RKO (cell line): ENCODE measurements at places on chromosomes 3 and 15.

DNA sequence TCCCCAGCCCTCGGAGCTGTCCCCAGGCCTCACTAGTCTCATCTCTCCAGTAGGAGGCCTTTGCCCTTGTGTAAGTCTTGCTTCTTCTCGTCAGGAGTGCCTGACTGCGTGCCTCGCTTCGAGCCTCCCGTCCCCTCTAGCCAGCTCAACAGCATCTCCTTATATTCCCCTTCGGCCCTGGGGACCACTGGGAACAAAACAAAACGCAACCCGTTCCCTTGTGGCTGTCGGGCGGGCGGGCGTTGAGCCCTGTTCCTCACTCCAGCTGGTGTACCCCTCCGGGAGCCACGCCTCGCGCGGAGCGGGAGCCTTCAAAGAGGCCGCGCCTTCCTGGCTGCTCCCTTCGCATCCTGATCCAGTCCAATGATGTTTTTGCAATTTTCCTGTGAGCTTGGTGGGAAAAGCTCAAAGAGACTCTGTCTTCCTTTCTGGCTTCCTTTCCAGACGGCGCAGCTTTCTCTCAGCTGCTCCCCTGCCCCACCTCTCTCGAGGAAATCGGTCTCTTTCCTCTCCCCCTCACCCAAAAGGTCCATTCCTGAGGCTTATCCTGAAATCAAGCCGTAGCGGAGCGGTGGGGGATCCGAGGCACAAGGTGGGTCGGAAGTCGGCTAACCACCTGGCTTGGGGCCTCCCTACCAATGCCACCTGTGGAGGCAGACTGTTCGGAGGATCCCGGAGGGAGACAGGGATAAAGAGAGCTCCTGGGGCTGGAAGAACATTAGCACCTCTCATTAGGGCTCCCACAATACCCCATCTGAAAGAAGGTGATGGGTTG is 33.4 kb upstream of the SRP14 start:
- DNase-seq = no peak

DNA sequence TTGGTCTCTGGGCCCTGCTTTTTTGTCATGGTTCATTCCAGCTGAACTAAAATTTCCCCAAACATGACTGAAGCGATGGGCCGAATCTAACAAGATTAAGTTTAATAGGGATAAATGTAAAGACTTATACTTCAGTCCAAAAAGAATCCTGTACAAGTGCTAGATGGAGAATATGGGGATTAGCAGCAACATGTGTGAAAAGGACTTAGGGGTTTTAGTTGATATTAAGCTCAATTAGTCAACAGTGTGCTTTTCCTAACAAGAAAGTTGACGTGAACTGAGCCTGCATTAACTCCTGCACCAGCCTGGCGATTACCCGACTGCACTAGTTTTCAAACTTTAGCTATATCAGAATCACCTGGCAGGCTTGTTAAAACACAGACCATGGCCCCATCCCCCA is 61.0 kb upstream of the BBX start:
- DNase-seq = no peak

DNA sequence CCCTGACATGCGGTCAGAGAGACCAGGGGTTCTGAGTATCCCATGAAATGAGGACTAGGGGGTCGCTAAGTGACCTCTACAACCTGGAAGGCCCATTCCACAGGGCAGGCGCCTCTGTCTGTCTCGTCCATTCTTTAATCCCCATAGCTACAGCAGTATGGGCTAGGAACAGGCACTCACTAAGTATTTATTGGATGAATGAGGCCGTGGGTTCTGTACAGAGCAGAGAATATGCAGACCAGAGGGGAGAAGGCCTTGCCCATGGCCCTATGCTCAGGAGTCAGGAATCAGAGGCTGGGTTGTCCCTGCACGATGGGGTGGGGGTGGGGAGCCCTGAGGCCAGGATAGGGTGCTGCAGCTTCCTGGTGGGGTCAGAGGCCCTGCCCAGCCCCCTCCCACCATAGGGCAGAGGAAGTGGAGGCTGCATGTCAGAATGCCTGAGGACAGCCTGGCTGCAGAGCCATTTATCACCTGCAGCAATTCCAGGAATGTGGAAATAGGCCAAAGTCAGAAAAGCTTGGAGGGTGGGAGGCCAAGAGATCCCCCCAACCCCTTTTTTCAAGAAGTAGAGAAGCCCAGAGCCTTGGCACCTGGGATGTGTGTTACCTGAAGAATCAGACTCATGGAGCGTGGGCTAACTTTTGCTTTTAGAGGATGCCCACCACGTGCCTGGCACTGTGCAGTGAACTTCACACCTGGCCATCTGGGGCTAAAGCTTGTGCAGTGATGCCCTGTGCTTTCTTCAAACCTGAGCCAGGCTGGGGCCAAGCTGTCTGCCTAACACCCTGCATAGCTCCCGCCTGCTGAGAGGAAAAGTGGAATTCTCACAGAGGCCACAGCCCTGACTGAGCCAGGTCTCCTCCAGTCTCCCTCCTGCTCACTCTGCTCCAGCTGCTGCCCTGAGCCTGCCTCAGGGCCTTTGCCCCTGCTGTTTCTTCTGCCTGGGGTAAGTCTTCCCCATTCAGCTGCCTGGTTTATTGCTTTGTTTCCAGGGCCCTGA is 109.4 kb downstream of the WNT7A start:
- DNase-seq = no peak

GRCh38 chr15:82398785-82399184 is 30.8 kb upstream of the GOLGA6L9 start:
- no peak for DNase-seq

DNA sequence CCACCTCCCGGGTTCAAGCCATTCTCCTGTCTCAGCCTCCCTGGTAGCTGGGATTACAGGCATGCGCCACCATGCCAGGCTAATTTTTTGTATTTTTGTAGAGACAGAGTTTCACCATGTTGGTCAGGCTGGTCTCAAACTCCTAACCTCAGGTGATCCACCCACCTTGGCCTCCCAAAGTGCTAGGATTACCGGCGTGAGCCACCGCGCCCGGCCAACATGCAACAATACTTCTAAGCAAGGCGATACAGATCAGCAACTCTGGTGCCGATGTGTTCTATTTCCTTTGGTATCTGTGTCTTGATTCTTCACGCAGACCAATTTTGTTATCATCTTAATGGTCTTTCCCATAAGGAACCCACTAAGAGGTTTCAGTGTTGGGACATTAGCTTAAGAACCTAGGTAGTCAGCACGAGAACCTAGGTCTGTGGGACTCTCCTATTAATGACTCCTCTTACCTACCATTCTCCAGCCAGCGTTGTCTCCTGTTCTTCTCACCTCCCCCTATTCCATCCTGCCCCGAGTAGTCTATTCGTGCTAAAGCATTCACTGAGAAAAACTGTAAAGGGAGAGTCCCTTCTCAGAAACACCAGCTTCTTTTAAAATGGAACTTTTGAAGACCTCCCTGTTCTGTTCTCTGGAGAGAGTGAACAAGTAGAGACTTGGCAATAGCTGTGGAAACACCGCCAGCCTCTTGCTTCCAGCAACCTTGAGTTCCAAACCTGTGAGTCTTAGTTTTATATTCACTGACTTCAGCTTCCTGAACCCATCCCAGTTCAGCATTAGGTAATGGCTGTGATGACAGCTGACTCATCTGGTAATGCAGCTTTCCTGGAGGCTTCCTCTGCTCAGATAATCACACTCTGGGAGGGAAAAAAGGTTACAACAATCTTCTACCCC is 61.2 kb downstream of the TSC22D2 start:
- peak; percentile 96 for DNase-seq

- DNase-seq = peak; percentile 63
Measured at GRCh38 chr15:78873793-78874765, 1.4 kb downstream of the MORF4L1 start.

GRCh38 chr3:61562042-61562720 is 810 bp downstream of the PTPRG start:
- peak; percentile 8 for DNase-seq

DNA sequence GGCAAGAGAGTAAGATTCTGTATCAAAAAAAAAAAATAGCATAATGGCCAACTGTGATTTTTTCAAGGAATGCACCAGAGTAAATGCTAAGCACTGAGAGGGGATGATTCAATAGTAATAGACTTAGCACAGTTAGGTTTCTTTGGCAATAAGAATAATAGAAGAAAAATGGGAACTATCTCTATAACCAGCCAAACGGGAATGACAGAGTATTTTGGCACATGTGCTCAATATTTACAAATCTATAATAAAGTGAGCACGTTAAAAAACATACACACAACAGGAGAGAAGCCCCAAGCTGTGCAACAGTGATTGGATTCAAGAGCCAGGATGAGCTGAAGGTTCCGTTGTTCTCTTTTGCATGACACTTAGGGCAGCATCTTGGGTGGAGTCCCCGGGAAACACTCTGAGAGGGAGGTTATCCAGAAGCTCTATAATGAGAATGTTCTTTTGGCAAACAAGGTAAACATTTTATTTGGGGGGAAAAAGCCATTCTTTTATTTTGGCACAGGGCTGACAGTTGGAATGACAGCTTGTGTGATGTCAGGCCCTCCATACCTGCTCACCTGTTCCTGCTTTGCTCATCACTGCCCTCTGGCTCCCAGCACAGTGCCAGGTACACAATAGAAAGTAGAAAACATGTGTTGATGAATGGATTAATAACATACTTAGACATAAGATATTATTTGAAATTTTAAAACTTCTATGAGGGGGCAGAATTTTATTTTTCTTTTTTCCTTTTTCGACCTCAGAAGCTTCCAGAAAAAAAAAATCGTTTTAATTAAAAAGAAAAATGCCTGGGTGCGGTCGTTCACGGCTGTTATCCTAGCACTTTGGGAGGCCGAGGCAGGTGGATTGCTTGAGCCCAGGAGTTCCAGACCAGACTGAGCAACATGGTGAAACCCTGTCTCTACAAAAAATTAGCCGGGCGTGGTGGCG is 44.0 kb upstream of the MUC4 start:
- DNase-seq = no peak

DNA sequence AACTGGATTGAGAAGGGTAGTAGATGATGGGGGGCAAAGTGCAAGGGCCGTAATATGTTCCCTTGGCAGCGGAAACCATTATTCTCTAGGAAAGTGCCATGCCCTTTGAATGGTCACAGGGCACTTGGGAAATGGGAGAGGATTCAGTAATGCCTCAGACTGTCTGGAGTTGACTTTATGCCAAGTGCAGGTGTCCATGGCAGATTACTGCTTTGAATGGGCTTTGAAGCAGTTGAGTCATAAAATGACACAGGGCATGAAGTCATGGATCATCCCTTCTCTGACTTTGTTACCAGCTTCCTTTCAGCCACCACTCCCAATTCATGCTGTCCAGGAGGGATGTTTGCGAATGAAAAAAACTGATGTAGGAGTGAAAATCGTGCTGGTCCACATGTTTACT is 20.1 kb downstream of the AADACL2 start:
- peak; percentile 45 for DNase-seq

- DNase-seq = no peak
Measured at GRCh38 chr15:36775209-36775608, 195.8 kb downstream of the CDIN1 start.

DNA sequence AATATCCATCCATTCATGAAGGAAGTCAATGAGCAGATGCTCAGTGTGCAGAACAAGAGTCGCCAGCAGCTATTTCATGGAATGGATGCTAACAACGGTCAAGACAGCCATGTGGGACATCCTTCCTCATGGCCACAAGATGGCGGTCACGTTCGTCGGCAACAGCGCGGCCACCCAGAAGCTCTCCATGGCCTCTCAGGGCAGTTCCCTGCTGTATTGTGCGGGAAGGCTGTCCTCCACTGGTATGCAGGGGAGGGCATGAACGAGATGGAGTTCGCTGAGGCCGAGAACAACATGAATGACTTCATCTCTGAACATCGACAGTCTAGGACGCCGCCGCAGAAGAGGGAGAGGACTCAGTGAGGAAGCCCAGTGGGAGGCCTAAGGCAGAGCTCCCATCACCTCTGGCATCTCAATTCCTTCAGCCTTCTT is 208.3 kb downstream of the TJP1 start:
- no peak for DNase-seq

- peak; percentile 73 for DNase-seq
Measured at GRCh38 chr3:114827495-114827894, 319.6 kb downstream of the ZBTB20 start.

DNA sequence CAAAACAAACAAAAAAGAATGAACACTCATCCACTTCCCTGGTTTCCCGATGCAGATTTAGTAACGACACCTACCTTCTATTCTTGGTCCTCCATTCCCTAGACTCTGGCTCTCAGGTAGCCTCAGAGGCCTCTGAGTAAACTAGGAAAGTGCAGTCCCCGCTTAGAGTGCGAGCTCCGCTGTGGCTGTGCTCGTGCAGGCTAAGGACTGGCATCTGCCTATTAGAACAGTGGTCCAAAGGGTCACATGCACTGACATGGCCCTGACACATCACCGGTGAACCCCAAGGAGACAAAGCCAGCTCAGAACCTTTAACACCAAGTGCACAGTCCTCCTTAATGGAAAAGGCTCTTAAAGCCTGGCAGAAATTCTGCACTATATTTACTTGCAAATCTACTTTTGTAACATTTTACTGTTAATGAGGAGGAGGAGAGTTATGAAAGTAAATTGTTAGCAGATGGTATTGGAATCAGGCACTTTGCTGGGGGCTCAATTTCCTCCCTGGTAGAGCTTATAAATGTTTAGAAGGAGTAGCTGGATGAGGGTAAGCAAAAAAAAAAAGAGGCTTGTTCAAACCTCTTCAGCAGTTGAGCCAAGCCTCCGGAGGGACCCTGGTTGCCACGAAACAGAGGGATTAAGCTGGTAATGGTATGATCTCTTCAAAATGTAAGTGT is 31.1 kb downstream of the VGLL4 start:
- no peak for DNase-seq

DNA sequence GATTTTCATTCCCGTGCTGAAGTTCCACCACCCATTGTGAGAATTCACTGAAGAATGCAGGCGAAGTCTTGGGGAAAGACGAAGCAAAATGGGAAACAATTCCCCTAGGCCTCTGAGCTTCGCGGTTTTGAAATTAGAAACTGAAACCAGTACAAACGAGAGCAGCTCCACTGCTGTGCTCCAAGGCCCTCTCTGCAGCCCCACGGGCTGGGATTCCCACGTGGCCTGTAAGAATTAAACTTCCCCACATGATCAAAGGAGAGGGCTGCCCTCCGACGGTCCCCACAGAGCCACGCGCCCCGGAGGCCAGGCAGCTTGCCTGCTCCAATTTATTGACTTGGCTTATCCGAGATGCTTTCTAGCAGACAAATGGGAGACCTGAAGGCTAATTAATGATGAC is 144.0 kb downstream of the GREM1 start:
- DNase-seq = no peak

- DNase-seq = peak; percentile 93
Measured at GRCh38 chr15:38253351-38253781, 730 bp downstream of the SPRED1 start.

DNA sequence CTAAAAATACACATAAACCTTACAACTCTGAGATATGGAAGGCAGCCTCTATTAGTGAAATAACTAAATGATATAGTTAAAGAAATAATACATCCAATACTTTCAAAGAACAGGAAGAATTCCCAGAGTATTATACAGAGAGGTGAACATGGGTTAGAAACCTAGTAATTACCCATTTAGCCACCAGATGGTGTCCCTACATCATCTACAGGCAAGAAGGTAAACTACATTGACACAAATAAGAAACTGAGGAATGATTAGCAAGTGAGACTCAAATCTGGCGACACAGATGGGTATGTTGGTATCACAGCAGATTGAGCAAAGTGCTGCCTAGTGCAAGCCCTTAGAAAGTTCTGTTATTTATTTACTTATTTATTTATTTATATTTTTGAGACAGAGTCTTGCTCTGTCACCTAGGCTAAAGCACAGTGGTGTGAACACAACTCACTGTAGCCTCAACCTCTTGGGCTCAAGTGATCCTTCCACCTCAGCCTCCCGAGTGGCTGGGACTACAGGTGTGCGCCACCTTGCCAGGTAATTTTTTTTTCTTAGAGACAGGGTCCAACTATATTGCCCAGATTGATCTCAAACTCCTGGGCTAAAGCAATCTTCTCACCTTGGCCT is 28.2 kb downstream of the NEK4 start:
- DNase-seq = peak; percentile 55

- no peak for DNase-seq
Measured at GRCh38 chr3:115190747-115191146, 43.7 kb upstream of the ZBTB20 start.
